ENCODE measurements at places on chromosomes 3 and 15.

- DNase-seq = no peak
Measured at GRCh38 chr15:72920551-72920950, 131.7 kb upstream of the NEO1 start.

DNA sequence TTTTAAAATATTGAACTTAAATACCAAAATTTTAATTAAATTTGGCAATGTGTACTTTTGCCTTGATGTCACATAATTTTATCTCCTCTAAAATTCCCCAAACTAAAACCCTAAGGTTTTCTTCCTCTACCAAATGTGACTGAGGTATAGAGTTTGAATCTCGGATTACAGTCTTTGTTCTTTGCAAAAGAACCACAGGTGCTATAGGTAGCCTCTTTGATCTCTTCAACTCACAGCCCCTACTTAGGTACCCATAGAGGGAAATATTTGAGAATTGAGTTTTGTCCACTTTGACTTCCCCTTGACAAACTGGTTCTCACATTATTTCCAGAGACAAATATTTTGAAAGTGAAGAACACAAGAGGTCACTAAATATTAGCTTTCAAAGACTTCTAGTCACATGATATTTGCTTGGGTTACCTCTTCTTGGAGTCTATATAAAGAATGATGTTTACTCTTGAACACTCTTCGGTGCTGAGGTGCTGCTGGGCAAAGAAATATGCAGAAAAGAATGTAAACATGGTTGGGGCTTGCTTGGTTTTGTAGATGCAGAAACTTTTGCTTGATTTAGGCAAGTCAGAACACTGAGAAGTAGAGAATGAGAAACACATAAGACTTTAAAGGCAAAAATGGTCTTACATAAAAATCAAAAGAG lies 120.8 kb upstream of the MCTP2 start:
- no peak for DNase-seq

- DNase-seq = no peak
Measured at GRCh38 chr3:39268549-39268900, 11.3 kb downstream of the CX3CR1 start.

DNA sequence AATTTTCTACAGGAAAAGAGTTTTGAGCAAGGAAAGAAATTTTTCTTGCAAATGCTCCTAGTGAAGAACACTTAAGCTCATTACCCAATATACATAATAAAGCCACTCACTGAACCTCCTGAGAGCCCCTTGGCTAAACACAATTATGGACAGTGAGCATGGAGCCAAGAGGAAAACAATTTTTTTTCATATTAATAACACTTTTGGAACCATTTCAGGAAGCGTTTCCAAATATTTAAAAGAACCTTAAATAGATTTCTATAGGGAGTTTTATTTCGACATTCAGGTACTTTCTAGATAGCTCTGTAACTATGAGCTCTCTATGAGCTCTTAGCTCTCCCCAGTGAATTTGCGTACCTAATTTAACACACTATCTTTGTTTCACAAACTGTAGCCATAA lies 581.1 kb downstream of the ZNF385D start:
- DNase-seq = no peak

- no peak for DNase-seq
Measured at GRCh38 chr3:72088486-72089025, 303.6 kb upstream of the PROK2 start.

- no peak for DNase-seq
Measured at GRCh38 chr3:60588806-60589205, 662.4 kb downstream of the FHIT start.

DNA sequence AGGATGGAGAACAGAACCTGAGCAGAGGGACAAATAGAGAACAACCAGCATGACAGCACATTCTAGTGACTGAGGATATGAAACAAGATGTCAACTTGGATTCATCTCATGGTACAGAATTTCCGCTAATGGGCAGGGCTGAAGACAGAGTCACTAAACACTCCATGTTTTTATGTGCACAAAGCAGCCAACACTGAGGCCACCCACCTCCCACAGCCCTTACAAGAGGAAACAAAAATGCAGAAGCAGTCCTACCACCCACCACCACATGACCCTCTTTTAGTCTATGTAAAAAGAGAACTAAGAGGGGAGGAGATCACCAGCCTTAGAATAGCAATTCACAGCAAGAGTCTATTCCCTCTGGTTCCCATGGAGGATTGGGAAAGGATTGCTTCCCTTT lies 131.4 kb upstream of the UBE2E2 start:
- no peak for DNase-seq

GRCh38 chr15:67405208-67406191 lies 115.4 kb upstream of the C15orf61 start:
- no peak for DNase-seq

DNA sequence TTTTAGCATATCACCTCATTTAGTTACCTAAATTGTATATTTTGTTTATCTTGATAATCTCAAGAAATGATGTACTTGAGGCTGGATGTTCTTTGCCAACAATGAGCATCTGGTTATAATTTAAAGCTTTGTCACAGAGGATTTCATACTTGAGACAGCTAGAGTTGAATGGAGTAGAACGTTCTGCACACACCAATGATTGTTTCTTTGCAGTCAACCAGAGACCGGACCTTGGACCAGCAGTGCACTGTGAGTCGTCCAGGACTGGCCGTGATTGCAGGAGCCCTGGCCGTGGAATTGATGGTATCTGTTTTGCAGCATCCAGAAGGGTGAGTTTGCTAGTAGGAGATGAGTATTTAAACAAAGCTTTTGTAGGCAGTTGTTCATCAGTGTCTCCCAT lies 90.4 kb downstream of the ATG7 start:
- no peak for DNase-seq

GRCh38 chr3:134903837-134904236 lies 108.8 kb downstream of the EPHB1 start:
- no peak for DNase-seq

DNA sequence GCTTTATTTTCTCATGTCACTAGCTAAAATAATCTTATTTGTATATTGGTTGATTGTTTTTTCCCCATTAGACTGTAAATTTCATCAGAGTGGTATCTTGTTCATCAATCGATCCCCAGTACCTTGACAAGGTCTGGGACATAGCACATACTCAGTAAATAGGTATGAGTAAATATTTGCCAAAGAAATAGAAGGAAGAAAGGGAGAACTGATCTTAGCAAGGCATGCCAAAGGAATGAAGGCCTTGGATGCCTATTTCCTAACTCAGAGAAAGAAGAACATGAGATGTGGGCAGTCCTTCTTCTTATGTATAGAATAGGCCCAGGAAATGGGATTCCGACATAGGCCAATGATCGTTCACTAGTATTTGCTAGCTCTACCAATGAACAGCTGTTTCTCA lies 54.7 kb downstream of the ISL2 start:
- no peak for DNase-seq

DNA sequence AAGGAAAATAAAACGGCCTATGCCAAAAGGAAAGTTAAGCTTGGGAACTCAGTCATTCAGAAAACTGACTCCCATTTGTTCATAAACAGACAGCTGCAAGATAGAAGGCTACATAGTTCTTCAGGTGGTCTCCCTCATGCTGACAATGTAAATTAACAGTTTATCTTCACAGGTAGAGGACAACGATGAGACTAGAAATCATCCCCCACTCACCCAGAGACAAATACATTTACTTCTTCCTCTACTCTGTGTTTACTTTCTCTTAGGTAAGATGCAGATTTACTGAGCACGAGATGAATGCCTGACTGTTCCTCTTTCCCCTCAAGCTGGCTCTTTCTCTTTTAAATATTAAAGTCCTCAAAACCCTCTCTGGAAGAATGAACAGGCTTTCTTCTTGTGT lies 117.6 kb upstream of the UBP1 start:
- no peak for DNase-seq

GRCh38 chr3:131454501-131454900 lies 48.3 kb downstream of the MRPL3 start:
- no peak for DNase-seq

- no peak for DNase-seq
Measured at GRCh38 chr3:147038481-147038880, 367.9 kb downstream of the ZIC4 start.

DNA sequence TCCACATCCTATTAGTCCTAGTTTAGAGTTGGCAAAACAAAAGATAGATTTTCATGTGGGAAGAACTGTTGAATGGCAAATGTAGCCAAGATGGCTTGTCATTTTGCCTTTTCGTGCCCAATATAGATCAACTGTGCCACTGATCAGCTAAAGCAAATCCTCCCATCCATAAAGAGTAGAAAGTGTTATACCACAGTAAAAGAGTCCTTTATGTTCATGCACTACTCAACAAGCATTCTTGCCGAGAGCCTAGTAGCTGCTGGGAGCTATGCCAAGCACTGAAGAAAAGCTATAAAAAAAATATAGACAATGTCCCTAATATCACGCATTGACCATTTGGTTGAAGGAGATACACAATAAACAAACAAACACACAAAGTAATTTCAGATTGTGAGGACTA lies 225.2 kb downstream of the KCNMB2 start:
- no peak for DNase-seq

DNA sequence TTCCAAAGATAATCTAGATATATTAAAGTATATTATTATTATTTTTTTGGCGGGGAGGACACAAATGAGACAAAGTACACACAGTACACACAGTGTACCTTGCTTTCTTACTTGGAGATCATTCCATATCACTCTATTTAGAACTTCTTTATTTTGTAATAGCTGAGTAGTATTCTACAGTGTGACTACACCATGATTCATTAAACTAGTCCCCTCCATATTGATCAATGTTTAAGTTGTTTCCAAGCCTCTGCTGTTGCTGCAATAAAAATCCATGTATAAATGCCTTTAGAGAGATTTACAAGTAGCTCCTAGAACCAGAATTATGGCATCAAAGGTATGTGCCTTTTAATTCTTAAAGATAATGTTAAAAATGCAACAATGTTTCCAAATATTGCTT lies 38.8 kb downstream of the PYGO1 start:
- DNase-seq = no peak

GRCh38 chr15:82048811-82049210 lies 3.0 kb upstream of the MEX3B start:
- no peak for DNase-seq

DNA sequence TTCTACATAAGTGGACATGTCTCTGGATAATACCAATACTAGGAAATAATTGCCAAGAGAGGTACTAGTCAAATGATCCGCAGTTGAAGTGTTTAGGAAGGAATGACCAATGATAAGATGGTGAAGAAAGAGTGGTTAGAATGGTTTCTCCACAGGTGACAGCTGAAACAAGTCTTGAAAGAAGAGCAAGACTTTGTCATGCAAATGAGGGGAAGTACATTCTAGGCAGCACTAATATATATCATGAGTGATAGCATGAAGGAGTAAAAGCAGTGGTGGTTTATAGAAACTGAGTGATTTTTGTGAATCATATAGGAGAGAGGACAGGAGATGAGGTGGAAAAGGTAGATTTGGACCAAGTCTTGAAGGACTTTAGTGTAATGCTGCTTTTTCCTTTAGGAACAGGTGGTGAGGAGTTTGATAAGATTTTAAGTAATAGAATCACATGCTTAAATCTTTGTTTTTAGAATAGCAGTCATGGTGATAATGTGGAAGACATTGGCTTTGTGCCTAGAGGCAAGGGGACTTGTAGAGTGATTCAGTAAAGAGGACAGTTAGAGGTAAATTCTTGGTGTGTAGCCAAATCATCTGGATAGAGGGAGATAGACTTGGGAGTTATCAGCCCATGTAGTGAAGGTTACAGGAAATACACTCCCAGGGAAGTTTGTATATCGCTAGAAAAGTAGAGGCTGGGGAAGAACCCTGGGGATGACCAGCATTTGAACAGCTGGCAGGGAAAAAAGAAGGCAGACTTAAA lies 31.9 kb downstream of the SLMAP start:
- no peak for DNase-seq

DNA sequence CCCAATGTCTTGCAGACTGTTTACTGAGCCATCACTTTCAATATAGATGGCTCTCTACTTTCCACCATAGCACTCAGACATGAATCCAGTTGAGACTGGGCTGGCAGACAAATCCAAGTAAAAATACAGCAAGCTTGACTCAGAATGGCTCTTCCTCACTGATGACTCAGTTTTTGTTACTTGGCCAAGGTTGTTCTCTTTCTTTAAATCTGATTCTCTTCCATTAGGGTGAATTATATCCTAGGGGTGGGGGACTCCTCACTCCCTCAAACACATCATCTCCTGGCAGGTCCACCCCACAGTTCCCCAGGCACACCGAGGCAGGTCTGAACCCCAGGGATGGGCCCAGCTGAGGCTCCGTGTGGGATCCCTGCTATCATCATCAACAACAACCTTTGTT lies 157.9 kb downstream of the MEX3B start:
- no peak for DNase-seq

DNA sequence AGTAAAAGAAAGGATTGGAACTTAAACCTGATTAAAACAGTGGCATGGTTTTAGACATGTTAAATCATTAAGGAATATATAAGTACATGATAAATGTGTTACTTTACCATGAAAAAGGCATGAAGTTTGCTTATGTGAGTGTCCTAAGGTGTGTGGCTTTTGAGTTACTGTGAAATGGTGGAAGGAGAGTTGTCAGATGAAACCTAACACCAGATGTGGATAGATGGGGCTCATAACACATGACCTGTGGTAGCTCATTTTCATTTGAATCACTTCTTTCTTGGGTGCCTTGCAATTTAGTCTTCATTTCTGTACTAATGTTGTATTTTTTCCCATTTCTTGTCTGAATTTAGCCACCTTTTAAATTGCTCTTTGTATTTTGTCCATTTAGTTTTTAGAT lies 13.0 kb downstream of the MEF2A start:
- DNase-seq = no peak

GRCh38 chr3:107806536-107806935 lies 283.8 kb downstream of the BBX start:
- DNase-seq = no peak

DNA sequence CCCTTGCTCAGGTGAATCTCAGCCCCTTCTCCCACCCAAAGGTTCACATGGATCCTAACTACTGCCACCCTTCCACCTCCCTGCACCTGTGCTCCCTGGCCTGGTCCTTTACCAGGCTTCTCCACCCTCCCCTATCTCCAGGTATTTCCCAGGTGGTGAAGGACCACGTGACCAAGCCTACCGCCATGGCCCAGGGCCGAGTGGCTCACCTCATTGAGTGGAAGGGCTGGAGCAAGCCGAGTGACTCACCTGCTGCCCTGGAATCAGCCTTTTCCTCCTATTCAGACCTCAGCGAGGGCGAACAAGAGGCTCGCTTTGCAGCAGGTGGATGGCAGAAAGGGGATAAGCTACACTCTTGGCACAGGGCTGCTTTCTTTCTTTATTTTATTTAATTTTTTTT lies 4.5 kb downstream of the FAM131A start:
- DNase-seq = peak; percentile 40

DNA sequence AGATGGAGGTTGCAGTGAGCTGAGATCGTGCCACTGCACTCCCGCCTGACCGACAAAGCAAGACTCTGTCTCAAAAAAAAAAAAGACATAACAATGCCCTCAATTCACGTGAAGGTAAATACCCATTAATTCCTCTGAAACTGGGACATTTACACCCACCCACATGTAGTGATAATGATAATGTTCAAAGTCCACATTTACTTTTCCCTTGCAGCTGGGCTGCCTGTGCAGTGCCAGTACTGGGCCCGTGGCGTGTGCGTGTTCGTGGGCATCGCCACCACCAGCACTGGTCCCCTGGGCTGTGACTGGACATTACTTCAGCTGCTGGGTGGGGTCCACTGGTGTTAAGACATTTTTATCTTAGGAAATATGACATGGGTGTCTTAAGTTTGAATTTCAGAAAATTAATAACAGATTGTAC lies 123.6 kb downstream of the SLC25A26 start:
- no peak for DNase-seq

GRCh38 chr3:127152684-127153505 lies 40.0 kb upstream of the PRR23E start:
- no peak for DNase-seq

- DNase-seq = no peak
Measured at GRCh38 chr3:136957751-136958288, at the start of gene IL20RB. TSS of gene IL20RB (plus strand) at chr3:136957983. CDS start at chr3:136958114, 131 bp downstream.

GRCh38 chr3:52983828-52984227 lies 62.0 kb downstream of the SFMBT1 start:
- DNase-seq = no peak
